ENCODE measurements at places on chromosomes 5 and 9.

GRCh38 chr9:89522261-89522958, 24.5 kb upstream of the SEMA4D start:
- DNase-seq: no peak

DNA sequence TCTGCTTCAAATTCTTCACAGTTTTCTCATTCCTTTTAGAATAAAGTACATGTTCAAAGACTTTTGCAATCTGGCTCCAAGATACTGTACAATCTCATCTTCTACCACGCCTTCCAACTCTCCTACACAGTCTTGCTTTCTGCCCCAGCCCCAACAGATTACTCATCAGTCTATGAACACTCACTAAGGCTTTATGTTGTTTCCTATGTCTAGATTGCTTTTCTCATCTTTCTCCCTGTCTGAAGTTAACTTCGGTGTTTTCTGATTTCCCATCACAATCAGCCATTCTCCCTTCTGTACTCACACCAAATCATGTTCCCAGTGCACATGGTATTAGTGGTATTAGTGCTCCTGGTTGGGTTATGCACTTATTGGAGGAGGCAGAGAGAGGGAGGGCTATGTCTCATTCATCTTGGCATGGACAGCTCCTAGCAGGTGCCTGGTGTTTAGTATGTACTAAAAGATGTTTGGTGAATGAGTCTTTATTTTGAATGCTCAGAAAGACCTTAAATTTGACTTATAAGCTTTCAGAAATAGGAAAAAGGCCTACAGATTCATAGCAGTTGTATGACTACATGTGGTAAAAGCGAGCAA, 44.0 kb upstream of the ZNF608 start:
- DNase-seq: no peak

- DNase-seq: no peak
Measured at GRCh38 chr5:56207537-56207936, 25.6 kb downstream of the ANKRD55 start.

GRCh38 chr9:126611592-126612325, 2.0 kb upstream of the LMX1B start:
- peak; percentile 37 for DNase-seq

DNA sequence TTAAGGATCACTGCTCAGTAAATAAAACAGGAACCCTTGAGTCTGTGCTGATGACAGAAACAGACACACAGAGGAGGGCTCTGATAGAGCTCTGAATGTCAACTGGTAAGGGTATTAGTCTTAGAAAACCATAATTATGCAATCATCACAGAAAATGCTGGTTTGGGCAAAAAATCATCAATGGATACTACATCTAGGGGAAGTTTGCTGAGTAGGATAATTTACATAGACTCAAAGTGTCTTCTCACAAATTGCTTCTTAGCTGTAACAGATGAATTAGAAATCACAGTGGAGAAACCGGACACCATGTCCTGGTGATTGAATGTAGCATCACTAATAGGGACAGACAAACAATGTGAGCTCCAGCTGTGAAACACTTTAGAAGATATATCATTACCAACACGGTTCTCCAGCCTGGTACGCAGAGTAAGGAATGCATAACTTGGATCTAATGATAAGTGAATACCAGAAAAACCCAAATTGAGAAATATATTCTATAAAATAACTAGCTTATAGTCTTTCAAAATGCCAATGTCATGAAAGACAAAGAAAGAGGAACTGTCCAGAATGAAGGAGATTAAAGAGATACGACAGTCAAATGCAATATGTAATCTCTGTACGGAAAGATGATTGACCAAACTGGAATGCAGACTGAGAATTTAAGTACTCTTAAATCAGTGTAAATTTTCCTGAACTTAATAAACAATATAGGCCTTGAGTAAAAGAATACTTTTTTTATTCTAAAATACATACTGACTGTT, 17.3 kb downstream of the CHD1 start:
- DNase-seq: peak; percentile 62

GRCh38 chr9:100720922-100721321, 143.0 kb downstream of the CAVIN4 start:
- no peak for DNase-seq

- DNase-seq: no peak
Measured at GRCh38 chr9:91515074-91515687, 91.5 kb upstream of the NFIL3 start.

- peak; percentile 99 for DNase-seq
Measured at GRCh38 chr5:17882760-17883488, 248.7 kb downstream of the TAF11L14 start.

- no peak for DNase-seq
Measured at GRCh38 chr9:15069106-15069505, 158.9 kb upstream of the FREM1 start.

DNA sequence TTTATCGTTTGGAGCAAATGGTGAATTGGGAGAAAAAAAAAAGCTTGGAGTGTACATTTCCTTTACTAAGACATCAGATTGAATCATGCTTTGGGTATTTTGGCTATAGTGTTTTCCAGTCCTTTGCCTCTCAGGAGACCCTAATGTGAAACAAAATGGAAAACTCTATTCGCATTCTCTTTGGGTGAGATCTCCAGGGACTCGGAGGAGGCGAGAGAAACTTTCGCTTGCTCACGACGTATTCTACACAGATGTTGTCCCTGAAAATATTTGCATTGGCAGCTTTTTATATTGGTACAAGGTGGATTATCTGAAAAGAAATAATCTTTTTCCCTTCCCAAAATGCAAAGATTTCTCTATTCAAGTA, 1240.1 kb upstream of the WWC1 start:
- DNase-seq: no peak

- no peak for DNase-seq
Measured at GRCh38 chr5:124480964-124481363, 265.5 kb downstream of the ZNF608 start.

DNA sequence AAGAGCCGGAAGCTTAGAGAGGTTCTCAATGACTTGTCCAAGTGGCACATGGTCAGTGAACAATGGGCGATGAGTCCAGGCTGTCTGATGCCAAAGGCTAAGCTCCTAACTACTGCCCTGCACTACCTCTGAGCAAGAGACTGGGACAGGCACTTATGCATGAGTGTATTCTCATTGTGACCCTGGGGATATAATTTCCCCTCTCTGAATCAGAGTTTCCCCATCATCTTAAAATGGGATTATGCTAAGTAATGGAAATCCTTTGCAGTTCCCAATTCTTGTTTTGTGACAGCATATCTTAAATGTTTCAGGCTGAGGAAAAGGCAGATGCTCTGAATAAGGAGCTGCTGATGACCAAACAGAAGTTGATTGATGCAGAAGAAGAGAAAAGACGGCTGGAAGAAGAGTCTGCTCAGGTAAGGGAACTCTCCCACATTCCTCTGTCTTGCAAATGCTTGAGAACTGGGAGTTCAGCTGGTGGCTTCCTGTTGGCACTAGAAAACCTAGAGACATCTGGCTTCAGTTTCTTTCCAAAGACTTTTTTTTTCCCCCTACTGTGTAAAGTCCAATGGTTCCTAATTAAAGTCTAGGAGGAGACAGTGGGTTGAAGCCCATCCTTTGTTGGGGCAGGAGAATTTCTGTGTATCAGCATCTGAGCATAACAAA, 64.1 kb downstream of the GPR21 start:
- no peak for DNase-seq

- DNase-seq: no peak
Measured at GRCh38 chr9:4547016-4547415, 56.7 kb downstream of the SLC1A1 start.

DNA sequence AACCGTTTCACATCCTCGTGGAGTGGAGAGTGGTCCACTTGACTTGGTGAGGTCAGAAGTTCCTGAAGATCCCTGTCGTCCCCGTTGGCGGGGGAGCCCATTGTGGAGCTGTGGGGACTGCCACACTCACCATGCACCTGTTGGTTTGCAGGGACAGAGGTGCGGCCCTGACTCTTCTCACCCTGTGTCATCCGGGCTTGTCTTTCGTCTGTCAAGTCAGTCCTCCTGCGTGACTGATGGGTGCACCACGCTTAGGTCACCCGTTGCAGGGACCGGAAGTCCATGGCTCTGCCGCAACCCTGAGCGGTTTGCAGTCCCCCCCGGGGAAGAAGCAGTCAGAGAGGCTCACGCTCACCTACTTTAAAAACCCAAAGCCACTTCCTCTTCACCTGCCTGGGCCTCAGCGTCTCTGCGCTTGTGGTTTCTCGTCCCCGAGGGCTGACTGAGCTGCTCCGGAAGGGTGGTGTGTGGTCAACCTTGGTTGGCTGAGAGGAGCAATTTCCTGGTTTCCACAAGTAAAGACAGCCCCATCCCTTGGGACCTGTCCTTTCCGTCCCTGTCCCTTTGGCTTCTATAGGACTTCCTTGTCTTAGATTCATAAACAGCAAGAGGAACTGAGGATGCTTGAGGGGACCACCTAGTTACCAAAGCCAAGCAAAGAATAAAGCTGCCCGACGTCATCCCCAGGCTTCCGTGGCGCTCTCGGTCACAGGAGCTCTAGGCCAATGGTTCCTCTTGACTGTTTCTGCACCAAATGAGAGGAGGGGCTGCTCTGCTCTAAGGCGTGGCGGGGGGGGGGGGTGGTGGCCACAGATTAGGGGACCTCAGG, 53.2 kb downstream of the USP20 start:
- no peak for DNase-seq

GRCh38 chr5:176154821-176155220, 83.4 kb upstream of the SIMC1 start:
- DNase-seq: no peak

- no peak for DNase-seq
Measured at GRCh38 chr5:123429993-123430392, 6.8 kb upstream of the CEP120 start.

Measured in NCI-H146 (cell line).